ENCODE measurements at places on chromosomes 12 and 14.

DNA sequence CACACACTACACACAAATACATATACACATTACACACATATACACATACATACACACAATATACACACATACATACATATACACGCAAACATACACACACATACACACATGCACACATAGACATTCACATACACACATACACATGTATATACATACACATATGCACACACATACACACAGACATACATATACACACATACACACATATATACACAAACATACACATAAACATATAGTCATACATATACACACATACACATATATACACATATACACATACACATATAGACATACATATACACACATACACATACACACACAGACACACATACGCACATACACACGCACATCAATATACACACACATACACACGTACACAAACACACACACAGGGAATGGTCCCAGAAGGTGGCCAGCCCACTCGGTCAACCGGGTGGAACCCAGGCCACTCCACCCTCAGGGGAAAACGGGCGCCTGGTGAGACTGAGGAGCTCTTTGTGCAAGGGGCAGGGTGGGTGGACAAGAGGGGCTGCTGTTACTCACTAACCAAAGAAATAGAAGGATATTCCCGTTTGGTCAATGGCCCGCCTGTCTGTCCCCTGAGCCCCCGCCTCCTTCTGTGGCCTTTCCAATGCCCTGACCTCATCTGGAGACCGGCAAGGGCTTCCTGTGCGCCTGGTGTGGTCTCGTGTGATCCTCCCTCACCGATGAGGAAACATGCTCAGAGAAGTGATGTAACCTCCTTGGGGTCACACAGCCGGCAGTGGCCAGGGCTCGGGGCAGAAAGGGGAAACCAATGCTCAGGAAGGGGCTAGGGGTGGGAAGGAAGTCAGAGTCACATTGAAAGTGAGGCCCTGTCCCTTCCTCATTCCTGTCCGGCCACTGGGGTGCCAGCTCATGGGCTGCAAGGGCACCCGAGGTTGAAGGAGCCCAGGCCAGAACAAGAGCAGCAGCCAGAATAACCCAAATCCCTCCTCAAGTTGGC, 5.3 kb downstream of the TRPV4 start:
- no peak for DNase-seq

DNA sequence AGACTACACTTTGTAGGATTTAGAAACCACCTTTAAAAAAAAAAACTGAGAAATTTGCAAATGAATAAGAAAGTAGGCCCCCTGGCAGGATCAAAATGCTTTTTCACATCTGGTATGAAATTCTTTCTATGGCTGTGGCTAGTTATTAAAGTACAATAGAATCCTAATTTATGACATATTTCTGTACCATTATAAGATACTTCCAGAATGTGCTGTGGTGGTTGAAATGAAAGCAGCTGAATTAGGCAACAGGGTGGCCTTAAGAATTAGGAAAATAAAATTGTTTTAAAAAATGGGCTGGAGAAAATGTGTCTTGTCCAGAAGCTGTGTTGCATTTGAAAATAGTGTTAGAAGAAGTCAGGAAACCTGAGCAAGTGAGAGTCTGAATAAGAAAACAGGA, 85.9 kb upstream of the PDE3A start:
- no peak for DNase-seq

GRCh38 chr14:75757644-75758402, 96.8 kb downstream of the TTLL5 start:
- no peak for DNase-seq

DNA sequence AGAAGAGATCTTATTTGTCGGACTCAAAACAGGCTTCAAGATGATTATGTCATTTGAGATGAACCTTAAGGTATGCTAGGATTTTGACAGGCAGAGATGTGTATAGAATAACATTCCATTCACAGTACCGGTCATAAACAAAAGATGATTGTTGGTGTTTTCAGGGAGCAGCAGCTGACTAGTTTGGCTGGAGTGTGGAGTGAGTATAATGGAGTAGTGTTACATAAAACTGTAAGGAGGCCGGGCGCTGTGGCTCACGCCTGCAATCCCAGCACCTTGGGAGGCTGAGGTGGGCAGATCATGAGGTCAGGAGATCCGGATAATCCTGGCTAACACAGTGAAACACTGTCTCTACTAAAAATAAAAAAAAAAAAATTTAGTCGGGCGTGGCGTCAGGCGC, 23.9 kb downstream of the SERPINA10 start:
- DNase-seq: peak; percentile 22

DNA sequence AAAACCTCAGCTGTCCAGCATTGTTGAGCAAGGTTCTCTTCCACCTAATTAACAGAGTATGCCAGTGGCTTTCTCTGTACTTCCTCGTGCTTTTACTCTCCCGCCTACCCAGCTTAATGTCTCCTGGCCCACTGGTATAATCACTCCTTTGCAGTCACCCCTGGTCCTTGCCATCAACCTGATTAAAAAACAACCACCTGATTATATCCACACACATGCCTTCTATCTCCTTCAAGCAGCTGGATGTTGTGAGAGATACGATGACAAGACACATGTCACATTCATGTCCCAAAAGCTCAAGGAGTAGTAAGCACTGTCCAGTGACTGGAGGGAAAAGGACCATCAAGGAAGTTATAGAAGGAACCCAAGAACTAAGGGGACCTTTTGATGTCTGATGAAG, 241.3 kb upstream of the GRIP1 start:
- no peak for DNase-seq

- peak; percentile 70 for DNase-seq
Observed at GRCh38 chr12:8687846-8688601, 9.8 kb upstream of the RIMKLB start.

DNA sequence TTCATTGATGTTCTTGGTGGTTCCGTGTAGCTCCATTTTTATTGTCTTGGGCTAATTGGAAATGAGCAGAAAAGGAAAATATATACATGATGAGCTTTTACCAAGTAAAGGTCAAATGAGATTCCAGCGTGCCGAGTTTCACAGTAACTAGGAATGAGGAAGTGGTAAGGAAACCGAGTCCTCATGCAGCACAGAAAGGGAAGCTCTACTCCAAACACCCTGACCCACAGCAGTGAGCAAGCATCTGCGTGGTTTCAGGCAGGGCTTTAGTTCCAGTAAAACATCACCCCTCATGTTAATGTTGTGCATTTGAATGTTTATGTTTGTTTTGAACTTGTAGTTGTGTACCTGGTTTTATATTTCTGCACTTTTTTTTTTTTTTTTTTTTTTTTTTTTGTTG, 208.0 kb downstream of the SLC41A2 start:
- no peak for DNase-seq

GRCh38 chr12:125193376-125194152, 128.3 kb downstream of the AACS start:
- no peak for DNase-seq

GRCh38 chr12:10891937-10892336, 7.9 kb upstream of the PRH1 start:
- DNase-seq: no peak

GRCh38 chr14:58428118-58428683, 682 bp downstream of the KIAA0586 start:
- DNase-seq: no peak

DNA sequence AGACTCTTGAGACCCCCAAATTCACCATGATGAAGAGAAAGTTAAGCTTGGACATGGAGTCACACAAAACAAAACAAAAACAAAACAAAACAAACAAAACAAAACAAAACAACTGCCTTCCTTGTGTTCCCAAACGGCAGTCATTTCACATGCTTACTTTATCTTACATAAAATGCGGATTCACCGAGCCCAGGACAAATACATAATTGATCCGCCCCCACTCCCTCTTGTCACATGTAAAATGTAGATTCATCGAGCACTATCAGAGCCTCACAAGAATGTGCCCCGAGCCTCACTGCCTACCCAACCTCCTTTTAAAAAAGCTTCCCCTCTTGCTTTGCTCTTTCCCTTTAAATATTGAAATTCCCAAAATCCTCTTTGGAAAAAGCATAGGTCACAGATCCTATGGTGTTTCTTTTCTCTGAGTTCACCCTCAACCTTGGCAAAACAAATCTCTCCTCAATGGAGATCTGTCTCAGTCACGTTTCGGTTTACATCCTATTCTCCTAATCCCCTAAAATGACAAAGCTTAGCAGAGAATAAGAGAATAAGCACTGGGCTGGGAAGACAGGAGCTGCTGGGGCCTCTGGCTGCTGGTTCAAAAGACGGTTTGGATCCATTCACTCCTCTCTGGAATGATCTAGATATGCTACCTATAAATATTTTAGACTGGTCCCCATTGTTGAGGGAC, 83.7 kb downstream of the NINJ2 start:
- no peak for DNase-seq

DNA sequence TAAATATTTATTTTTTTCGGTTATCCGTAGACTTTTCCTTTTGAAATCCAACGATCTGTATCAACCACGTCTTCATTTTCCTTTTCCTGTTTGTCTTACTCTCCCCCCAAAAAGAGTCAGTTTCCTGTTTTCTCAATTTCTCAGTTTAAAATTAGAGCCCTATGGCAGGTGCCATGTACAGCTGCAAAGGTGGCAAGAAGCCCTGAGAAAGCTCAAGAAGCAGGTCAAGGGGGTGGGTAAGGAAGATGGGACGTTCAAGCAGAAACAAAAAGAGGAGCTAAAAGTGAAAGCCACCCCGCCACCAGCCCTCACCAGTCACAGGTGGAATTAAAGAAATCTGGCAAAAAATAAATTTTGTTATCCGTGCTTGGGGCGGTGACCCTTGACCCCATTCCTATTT, 26.7 kb downstream of the SLC35E3 start:
- no peak for DNase-seq

- no peak for DNase-seq
Observed at GRCh38 chr14:57408037-57408436, 17.7 kb downstream of the NAA30 start.

DNA sequence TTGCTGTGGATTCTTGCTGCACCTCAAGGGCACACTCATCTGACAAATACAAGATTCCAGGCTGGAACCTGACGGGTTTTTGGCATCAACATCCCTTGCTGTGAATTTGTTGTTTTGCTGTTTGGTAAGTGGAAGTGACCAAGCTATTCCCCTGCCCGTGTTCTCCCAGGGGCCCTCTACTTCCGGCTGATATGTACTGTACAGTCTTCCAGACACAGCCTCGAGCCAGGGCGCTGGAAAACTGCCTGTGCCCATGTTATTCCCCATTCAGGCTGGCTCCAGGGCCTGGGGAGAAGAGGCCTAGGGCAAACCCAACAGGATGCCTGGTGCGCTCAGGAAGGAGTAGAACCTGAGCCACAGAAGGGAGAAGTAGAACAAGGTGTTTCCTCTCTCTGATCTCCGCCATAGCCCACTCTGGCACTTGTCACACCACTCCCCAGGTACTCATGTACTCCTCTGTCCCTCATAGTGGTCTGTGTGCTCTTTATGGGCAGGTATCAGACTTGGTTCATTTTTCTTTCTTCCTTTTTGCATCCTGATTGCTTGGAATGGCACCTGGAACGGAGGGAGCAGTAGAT, 67.8 kb upstream of the LTA4H start:
- no peak for DNase-seq

DNA sequence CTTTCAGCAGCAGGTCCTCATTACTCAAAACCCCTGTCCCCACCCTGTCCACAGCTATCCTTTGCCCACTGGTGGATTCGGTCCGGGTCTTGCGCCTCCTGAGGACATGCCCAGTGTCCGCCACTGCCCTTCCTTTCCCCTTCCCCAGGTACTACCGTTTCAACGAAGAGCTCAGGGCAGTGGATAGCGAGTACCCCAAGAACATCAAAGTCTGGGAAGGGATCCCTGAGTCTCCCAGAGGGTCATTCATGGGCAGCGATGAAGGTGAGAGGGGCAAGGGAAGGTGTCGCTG, 8.7 kb downstream of the MMP14 start:
- no peak for DNase-seq

GRCh38 chr12:39553476-39553875, 66.1 kb downstream of the ABCD2 start:
- DNase-seq: no peak

DNA sequence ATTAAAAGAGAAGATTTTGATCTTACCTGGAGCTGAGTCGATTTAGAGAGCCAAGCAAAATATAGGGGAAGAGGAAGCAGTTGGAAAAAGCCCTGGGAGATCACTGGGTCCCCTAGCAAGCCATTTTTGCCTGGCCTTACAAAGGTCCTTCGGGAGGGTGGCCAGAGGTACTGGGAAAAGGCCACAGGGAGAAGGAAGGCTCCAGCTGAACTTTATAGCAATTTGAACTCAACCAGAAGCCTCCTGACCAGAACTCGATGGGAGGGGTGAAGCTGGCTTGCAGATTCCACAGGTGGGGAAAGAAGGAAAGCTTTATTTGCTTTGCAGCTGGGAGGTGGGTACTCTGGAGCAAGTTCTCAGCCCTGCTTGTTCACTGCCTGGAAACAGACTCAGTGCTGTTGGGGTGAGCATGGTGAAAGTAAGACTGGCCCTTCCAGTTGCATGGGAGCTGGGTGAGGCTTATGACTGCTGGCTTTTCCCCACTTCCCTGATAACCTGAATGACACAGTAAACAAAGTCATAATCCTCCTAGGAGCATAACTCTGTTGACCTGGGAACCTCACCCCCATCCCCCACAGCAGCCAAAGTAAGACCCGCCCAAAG, 855.8 kb downstream of the FSCB start:
- no peak for DNase-seq

DNA sequence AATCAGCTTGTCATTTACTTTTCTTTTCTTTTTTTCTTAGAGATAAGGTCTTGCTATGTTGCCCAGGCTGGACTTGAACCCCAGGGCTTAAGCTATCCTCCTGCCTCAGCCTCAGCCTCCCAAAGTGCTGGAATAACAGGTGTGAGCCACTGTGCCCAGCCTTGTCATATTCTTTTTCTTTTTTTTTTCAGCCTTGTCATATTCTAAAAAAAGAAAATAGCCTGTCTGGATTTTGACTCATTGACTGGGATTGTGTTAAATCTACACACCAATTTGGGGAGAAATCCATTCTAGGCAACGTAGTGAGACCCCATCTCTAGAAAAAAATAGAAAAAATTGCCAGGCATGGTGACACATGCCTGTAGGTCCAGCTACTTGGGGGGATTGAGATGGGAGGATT, 24.1 kb downstream of the ATP5MC2 start:
- DNase-seq: no peak

- DNase-seq: no peak
Observed at GRCh38 chr14:100067971-100068959, 3.0 kb downstream of the EVL start.

All from retina (tissue), 1 donor.